ENCODE measurements at places on chromosomes 13 and 19.

DNA sequence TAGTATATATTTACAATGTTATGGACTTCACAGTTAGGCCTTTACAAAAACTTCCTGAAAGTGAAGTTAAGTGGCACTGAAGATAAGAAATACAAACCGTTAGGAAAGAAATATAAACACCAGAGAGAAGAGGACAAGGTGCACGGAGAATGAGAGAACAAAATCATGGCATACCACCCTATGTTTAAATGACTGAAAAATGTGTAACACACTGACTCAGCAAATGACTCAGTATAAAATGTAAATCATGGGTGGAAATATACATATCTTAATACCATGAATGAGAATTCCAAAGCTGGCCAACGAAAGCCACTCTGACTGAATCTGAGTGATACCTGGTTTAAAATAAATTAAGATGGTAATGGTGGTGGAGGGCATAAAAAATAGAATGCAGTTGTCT lies 260.8 kb downstream of the DNAJC15 start:
- H3K4me1 ChIP-seq = peaks cover 10% of the 10 kb centered on the region
- no peak overlapping the region for H3K4me3 ChIP-seq
- H3K27me3 ChIP-seq = no peaks in the 10 kb centered on the region
- peak overlapping the region; percentile 24 for H3K27ac ChIP-seq
- H3K36me3 ChIP-seq = no peaks in the 10 kb centered on the region
- peak; percentile 52 for DNase-seq

DNA sequence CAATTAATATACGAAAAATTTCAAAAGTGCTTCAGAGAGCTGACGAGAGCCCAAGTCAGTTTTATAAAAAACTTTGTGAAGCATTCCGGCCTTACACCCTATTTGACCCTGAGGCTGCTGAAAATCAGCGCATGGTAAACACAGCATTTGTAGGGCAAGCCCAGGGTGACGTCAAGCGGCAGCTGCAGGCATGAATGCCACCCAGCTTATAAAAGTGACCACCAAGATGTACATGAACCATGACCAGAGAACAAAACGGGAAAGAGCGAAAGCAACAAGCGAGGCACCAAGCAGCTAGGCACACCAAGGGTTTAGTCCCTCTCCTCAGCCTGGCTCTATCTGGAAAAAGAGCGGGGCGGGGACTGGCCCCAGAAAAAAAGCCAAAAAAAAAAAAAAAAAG lies 6.0 kb downstream of the SIGLEC11 start:
- peaks cover 9% of the 10 kb centered on the region for H3K27me3 ChIP-seq
- DNase-seq = no peak
- no peak overlapping the region for H3K4me3 ChIP-seq

DNA sequence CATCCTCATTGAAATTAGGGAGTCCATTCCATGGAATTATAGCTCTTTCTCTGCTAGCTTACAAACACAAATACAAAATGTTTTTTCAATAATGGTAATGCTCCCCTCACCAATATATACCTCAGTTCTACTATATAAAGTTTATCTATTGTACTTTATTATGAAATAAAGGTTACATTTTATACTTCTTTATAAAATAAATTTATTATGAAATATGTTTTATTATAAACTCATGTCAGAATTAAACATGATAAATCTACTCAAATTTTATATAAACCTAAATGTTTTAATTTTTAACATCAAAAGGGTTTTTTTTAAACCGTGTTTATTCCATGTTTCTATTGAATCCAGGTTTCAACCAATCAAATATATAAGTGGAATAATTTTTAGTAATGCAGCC lies 646.1 kb upstream of the PCDH20 start:
- no peaks in the 10 kb centered on the region for H3K36me3 ChIP-seq
- no peaks in the 10 kb centered on the region for H3K27me3 ChIP-seq
- H3K4me3 ChIP-seq = no peak overlapping the region
- H3K4me1 ChIP-seq = no peaks in the 10 kb centered on the region

GRCh38 chr19:34269081-34269480 lies 14.7 kb downstream of the GARRE1 start:
- H3K4me3 ChIP-seq = no peak overlapping the region
- peaks cover 70% of the 10 kb centered on the region for H3K4me1 ChIP-seq
- no peaks in the 10 kb centered on the region for H3K36me3 ChIP-seq
- H3K27me3 ChIP-seq = no peaks in the 10 kb centered on the region
- peak; percentile 51 for DNase-seq

GRCh38 chr13:107076801-107077200 lies 508.9 kb upstream of the ARGLU1 start:
- no peak for DNase-seq
- no peaks in the 10 kb centered on the region for H3K4me1 ChIP-seq
- H3K27ac ChIP-seq = no peak overlapping the region
- H3K27me3 ChIP-seq = no peaks in the 10 kb centered on the region
- no peaks in the 10 kb centered on the region for H3K36me3 ChIP-seq
- no peak overlapping the region for H3K4me3 ChIP-seq

DNA sequence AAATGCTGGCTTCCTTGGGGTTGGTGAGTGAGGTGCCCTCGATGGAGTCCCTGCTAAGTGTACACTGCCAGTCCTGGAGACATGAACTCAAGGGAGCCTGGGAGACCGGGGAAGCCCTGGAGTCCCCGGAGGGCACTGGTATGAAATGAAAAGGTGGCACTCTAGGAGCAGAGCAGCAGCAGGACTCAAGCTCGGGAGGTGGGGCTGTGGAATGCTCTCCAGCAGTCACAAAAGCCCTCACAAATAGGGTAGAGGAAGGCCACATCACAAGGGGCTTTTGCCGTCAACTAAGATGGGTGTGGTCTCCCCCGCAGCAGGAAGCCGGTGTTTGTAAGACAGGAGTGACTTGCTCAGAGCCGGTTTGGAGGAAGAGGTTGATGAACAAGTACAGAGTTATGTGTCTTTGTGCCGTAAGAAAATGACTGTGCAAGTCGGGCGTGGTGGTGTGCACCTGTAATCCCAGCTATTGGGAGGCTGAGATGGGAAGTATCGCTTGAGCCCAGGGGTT lies 19.3 kb downstream of the CCNE1 start:
- H3K4me3 ChIP-seq = no peak overlapping the region
- DNase-seq = peak; percentile 6
- no peaks in the 10 kb centered on the region for H3K36me3 ChIP-seq
- H3K27me3 ChIP-seq = no peaks in the 10 kb centered on the region
- H3K27ac ChIP-seq = no peak overlapping the region

DNA sequence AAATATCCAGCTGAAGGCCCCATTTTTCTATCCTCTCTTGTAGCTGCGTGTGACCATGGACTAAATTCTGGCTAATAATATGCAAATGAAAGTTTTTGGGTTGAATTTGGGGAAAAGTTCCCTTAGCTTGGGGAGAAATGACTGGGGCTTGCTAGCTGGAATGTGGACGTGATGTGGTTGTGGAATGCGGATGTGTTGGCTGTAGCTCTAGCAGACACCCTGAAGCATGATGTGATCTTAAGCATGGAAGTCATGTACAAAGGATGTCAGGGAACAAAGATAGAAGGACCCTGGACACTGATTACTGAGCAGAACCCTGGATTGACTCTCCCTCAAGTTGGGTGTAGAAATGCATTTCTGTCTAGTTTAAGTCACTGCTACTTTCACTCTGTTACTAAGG lies 25.4 kb upstream of the SCEL start:
- no peaks in the 10 kb centered on the region for H3K36me3 ChIP-seq
- no peaks in the 10 kb centered on the region for H3K27me3 ChIP-seq
- no peak overlapping the region for H3K4me3 ChIP-seq

GRCh38 chr13:47111499-47111898 lies 214.6 kb upstream of the HTR2A start:
- H3K4me1 ChIP-seq = no peaks in the 10 kb centered on the region
- no peak overlapping the region for H3K27ac ChIP-seq
- DNase-seq = no peak
- no peaks in the 10 kb centered on the region for H3K27me3 ChIP-seq

- H3K36me3 ChIP-seq = no peaks in the 10 kb centered on the region
- H3K27me3 ChIP-seq = no peaks in the 10 kb centered on the region
- H3K4me1 ChIP-seq = peaks cover 20% of the 10 kb centered on the region
- H3K27ac ChIP-seq = no peak overlapping the region
- DNase-seq = no peak
These were observed 109.9 kb downstream of the FRY start for GRCh38 chr13:32141462-32141861.

- peaks cover 5% of the 10 kb centered on the region for H3K36me3 ChIP-seq
- no peak overlapping the region for H3K4me3 ChIP-seq
- H3K27me3 ChIP-seq = no peaks in the 10 kb centered on the region
- H3K4me1 ChIP-seq = peaks cover 65% of the 10 kb centered on the region
- peak overlapping the region; percentile 88 for H3K27ac ChIP-seq
These were observed 8.5 kb downstream of the SH3GL1 start for GRCh38 chr19:4391701-4392483.

GRCh38 chr19:18435842-18436670 lies 1.9 kb downstream of the ISYNA1 start:
- peaks cover 14% of the 10 kb centered on the region for H3K4me1 ChIP-seq
- DNase-seq = no peak
- H3K27me3 ChIP-seq = no peaks in the 10 kb centered on the region
- H3K4me3 ChIP-seq = no peak overlapping the region

DNA sequence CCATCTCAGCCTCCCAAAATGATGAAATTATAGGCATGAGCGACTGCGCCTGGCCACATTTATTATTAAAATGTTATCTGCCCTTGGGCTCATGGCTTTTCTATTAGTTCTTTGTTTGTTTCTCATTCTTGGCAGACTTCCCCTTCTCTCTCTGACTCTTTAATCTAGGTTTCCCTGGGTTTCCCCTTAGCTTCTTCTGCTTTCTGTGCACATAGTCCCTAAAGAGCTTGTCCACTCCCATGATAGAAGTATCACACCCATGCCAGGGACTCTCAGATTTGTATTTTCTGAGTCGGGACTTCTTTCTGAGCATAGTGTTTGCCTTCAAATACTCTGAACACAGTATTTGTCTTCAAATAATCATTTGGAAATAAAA lies 38.6 kb upstream of the ITM2B start:
- no peaks in the 10 kb centered on the region for H3K36me3 ChIP-seq
- H3K4me1 ChIP-seq = no peaks in the 10 kb centered on the region
- H3K27ac ChIP-seq = no peak overlapping the region
- DNase-seq = no peak
- no peak overlapping the region for H3K4me3 ChIP-seq
- peaks cover 9% of the 10 kb centered on the region for H3K27me3 ChIP-seq

DNA sequence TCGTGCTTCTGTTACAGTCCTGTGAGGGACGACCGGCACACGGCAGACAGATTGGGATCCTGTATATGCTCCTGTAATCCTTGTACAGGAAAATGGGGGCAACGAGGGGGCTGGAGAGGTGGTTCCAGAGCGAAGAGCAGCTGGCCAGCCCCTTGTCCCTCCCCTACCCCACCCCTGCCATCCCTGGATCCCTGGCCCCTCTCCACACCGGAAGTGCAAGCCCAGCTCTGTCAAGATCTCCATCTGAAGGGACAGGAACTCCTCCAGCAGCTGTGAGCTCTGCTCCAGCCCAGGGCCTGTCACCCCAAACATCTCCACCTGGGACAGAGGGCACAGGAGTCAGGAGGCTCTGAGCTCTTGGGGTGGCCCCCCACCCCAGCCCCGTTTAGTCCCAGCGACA lies 5.5 kb upstream of the CCER2 start:
- DNase-seq = no peak
- no peaks in the 10 kb centered on the region for H3K36me3 ChIP-seq
- no peaks in the 10 kb centered on the region for H3K27me3 ChIP-seq
- no peak overlapping the region for H3K4me3 ChIP-seq
- no peaks in the 10 kb centered on the region for H3K4me1 ChIP-seq
- H3K27ac ChIP-seq = no peak overlapping the region

GRCh38 chr13:92954746-92955145 lies 271.9 kb upstream of the GPC6 start:
- H3K4me3 ChIP-seq = no peak overlapping the region
- H3K4me1 ChIP-seq = no peaks in the 10 kb centered on the region
- no peak for DNase-seq
- H3K27me3 ChIP-seq = no peaks in the 10 kb centered on the region
- H3K27ac ChIP-seq = no peak overlapping the region

DNA sequence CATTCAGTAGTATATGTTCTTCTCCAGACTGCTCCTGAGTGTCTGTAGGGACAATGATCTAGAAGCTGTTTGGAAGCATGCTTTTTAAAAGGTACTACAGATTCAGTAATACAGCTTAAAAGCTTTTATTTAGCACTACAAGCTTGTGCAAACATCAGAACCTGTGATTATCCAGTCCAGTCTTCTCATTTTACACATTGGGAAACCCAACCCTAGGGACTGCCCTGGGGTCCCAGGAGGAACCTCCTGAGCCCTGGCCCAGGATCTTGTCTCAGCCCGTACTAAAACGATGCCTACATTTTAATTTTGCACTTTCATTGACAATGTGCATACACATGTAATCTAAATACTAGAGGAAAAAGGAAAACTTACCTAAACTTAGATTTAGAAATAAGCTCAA lies 12.5 kb downstream of the DOCK9 start:
- no peak overlapping the region for H3K4me3 ChIP-seq
- no peaks in the 10 kb centered on the region for H3K27me3 ChIP-seq
- peaks cover 43% of the 10 kb centered on the region for H3K4me1 ChIP-seq
- DNase-seq = no peak

DNA sequence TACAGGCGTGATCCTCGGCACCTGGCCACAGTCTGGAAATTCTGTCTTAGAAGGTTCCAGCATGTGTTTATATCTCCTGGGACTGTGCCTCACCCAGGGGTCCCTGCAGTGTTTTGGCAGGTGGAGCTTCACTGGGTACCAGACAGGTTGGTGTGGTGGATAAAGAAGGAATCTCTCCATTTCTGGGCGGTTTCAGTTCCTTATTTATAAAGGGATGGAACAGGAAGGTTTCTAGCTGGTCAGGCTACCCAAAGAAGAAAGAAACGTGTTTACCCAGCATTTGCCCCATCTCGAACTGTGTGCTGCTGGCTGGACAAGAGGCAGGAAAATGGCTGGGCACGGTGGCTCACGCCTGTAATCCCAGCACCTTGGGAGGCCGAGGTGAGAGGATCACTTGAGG lies 9.8 kb downstream of the PNPLA6 start:
- H3K27ac ChIP-seq = no peak overlapping the region
- no peaks in the 10 kb centered on the region for H3K4me1 ChIP-seq
- H3K27me3 ChIP-seq = no peaks in the 10 kb centered on the region
- peaks cover 9% of the 10 kb centered on the region for H3K36me3 ChIP-seq

GRCh38 chr13:36084131-36084530 lies 47.1 kb downstream of the DCLK1 start:
- H3K4me3 ChIP-seq = no peak overlapping the region
- H3K27me3 ChIP-seq = no peaks in the 10 kb centered on the region
- DNase-seq = no peak

GRCh38 chr13:51244637-51245405 lies 22.6 kb downstream of the FAM124A start:
- no peaks in the 10 kb centered on the region for H3K4me1 ChIP-seq
- H3K4me3 ChIP-seq = no peak overlapping the region
- no peaks in the 10 kb centered on the region for H3K36me3 ChIP-seq
- no peak for DNase-seq
- no peaks in the 10 kb centered on the region for H3K27me3 ChIP-seq

- no peak overlapping the region for H3K27ac ChIP-seq
- H3K27me3 ChIP-seq = peaks cover 37% of the 10 kb centered on the region
- H3K4me3 ChIP-seq = no peak overlapping the region
These were observed 4.0 kb downstream of the SYT5 start for GRCh38 chr19:55176076-55176475.

GRCh38 chr13:100503622-100504021 lies 85.0 kb downstream of the GGACT start:
- H3K27me3 ChIP-seq = no peaks in the 10 kb centered on the region
- H3K4me3 ChIP-seq = no peak overlapping the region
- H3K36me3 ChIP-seq = no peaks in the 10 kb centered on the region
- no peak for DNase-seq

Measured in endothelial cell of umbilical vein (primary cell).